GM04503 (cell line): ENCODE measurements at places on chromosomes 12 and 14.

DNA sequence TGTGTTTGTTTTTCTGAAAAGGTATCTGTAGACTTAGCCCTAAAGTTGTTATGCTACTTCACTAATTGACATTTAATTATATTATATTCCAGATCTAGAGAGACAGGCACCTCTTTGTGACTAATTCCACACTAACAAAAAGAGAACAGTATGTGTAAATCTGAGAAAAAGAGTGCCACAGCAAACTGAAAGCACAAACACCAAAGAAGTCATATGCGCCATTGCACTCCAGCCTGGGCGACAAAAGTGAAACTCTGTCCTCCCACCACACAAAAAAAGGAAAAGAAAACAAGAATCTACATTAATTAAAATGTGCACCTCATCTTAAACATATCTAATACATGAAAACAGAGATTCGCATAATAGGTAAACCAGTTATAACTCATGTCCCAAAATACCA lies 4.4 kb upstream of the CSRNP2 start:
- no peak for DNase-seq

- DNase-seq: no peak
These were observed 85.5 kb upstream of the PTPRB start for GRCh38 chr12:70722584-70723343.

DNA sequence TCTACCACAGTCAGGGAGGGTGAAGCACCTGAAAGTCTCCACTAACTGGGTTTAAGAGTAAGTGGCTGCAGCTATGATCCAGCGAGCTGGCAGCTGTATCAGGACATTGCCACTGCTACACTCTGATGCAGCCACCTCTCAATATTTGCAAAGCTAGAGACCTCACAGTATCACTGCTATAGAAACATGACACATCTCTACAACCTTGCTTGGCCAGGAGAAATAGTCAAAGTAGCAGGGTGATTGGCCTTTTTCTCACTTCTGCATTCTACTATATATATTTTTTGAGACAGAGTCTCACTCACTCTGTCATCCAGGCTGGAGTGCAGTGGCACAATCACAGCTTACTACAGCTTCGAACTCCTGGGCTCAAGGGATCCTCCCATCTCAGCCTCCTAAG lies 9.3 kb upstream of the FMNL3 start:
- DNase-seq: no peak

GRCh38 chr12:51977320-51977753 lies 25.8 kb downstream of the ACVR1B start:
- no peak for DNase-seq

- no peak for DNase-seq
These were observed 84.7 kb upstream of the PAWR start for GRCh38 chr12:79775355-79776027.

DNA sequence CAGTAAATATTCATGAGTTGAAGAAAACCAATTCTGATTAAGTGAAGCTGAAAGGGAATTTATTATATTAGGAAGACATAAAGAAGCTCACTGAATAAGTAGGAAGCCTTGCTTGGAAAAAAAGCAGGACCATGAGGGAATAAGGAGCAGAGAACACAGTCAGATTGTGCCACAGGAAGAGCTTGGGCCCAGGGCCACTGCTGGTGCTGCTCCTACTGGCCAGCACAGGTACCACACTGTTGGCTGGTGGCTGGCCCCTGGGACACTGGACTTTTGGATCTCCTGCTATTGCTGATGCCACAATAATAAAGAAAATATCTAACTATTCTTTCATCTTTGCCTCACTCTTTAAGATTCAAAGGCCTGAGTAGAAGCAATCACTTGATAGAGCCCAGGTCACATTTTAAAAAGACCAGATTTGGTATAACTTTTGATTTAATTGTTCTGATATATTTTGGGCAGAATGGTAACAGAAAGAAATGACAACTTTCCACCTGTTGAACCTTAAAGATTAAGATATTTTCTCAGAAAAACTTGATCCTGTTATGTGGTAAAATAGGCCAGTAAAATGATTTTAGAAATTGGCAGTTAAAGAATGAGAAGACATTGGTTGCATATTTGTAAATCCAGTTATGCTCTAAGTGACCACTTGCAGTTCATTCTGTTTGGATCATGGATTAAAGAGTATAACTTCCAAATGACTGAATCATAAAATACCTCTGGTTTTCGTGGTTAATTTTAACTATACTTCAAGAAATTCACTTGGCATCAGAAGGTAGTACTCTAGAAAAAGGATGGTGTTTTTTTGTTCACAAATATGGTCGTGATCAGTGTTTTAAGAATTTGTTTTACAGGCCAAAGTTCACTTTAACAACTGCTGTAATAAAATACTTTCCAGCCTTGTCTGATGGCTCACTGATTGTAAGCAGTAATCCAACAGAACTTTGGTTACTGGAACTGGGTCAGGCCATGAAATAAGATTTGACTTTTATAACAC lies 68.3 kb downstream of the DERA start:
- DNase-seq: peak; percentile 94

GRCh38 chr12:16421806-16422205 lies 74.4 kb downstream of the MGST1 start:
- no peak for DNase-seq

DNA sequence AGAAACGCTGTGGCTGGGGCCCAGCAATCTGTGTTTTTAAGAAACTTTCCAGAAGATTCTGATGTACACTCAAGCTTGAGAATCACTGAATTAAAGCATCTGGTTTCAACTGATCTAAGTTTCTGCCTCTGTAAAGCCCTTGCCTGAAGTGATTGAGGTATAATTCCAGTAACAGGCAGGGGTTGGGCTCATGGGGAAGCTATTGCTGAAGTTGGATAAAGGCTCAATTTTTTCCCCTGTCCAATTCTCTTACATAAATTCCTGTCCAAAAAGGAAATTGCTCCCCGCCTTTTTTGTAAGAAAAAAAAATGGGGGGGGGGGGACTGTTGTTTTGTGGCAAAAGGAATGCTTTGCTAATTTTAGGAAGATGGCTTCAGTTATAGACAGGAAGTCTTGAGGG lies 337.4 kb downstream of the NUAK1 start:
- DNase-seq: no peak

- no peak for DNase-seq
These were observed 13.9 kb downstream of the OR6C74 start for GRCh38 chr12:55258303-55258702.

GRCh38 chr12:45731190-45731775 lies 1.8 kb downstream of the ARID2 start:
- no peak for DNase-seq

- DNase-seq: no peak
These were observed 80.7 kb downstream of the ARMH4 start for GRCh38 chr14:58071341-58071740.

DNA sequence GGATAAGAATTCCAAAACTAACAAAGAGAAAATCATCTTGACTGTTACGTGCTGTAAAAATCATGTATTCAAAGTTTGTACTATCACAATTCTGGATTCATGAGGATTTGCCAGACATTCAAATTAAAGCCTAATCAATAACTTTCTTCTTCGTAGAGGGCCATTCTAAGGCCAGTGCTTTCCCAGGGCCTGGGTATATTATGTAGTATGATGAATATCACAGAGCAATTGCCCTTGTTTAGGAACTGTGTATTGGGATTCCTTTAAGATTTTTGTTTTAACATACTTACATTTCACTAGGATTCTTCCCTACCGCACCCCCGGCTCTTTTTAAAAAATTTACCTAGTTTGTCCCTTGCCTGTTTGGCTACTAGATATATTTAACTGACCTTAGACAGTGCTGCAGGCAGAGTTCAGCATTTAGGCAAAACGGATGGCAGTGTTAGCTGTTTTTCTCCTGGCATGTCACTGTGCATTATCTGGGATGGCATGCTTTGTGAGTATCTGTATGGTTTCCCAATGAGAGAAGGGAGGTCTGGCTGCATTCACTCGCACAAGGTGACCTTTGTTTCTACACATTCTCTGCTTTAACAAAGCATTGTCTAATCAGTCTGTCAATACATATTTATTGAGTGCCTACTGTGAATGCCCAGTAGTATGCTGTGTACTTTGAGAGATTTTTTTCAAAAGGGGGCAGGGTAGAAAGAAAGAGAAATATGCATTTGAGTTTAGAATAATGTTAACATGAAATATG lies 63.3 kb downstream of the ERC1 start:
- no peak for DNase-seq

DNA sequence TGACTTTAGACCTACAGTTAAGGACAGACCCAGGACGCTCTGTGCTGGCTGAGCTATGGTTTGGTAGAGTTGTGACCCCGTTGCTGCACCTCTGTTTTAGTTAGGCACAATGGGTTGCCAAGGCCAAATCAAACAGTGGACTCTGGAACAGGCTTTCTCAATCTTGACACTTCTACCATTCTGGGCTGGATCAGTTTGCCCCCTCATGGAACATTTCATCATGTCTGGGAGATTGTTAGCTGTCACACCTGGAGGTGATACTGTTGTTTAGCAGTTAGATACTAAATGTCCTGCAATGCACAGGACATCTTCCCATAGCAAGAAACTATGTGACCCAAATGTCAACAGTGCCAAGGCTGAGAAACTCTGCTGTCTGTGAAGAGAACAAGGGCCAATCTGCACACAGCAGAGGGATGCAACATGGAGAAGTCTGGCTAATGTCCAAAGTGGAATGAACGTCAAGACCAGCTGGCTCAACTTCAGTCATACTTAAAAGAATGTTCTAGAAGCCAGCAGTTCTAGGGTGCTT lies 65.6 kb upstream of the DICER1 start:
- no peak for DNase-seq

- no peak for DNase-seq
These were observed 1.2 kb downstream of the NOVA1 start for GRCh38 chr14:26596543-26597061.

GRCh38 chr14:96757456-96757855 lies 39.7 kb upstream of the VRK1 start:
- DNase-seq: no peak

GRCh38 chr14:36067428-36068187 lies 108.9 kb downstream of the PTCSC3 start:
- DNase-seq: no peak

DNA sequence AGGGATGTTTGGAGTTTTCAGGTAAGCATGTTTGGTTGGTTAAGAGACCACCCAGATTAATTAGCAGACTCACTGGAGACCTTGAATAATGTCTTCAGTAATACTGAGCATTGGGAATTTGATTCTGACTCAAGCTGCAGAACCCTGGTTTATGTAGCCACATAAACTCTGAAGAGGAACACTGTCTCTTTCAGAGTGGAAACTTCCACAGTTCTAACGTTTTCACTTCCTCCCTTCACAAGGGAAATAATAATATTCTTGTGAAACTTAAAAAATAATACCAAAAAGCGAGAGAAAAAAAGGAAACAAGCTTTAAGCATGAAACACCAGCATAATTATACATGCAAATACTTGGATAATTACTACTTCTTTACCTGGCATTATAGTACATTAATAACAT lies 40.0 kb upstream of the ST8SIA1 start:
- DNase-seq: no peak

- DNase-seq: no peak
These were observed 481.6 kb downstream of the PCNX1 start for GRCh38 chr14:71388862-71389261.

DNA sequence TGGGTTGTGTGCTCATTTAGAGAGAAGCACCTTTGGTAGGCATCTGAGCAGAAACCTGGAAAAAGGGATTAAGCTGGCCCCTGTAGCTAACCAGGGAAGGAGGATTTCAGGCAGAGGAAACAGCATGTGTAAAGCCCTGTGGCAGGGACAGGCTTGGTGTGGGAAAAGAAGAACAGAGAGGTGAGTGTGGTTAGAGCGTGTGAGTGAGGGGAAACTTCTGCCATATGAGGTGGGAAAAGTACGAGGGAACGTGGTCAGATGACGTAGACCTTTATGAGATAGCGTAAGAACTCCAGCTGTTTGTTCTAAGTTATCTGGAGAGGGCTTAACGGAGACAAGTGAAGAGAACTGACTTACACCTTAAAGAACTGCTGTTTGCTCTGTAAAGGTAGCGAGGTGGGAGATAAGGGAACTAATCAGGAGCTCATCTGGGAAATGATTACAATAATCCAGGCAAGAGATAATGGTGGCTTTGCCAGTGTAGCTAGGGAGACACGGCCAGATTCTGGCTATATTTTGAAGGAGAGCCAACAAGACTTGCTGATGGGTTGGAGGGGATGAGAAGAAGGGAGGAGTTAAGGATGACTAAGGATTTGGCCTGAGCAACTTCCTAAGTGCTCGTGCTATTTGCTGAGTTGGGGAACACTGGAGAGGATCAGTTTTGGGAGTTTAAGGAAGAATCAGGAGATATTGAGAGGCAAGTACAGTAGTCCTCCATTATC lies 234.0 kb downstream of the ETNK1 start:
- no peak for DNase-seq

DNA sequence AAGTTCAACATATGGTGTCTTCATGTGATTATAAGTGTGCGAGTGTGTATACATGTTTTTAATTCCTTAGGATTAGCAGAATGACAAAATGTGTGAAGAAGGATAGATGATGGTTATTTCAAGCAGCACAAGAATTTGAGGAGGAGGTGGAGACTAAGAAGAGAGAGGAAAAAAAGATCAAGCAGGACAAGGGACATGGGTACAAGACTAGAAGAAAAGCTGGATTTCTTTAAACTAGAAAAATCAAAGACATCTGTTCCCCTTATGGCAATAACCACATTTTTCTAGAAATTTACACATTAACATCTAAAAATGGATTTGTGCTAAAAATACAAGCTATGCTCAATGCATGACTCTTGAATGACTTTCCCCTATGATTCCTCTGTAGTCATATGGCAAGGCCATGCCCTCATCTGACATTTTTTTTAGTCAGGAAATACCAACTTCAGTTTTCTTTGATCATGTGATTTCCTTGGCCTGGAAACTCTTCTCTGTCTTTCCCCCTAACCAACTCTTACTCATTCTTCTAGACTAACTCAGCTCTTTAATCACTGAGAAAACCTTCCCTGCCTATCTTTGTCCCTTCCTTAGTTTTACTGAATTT lies 435.8 kb downstream of the NRXN3 start:
- DNase-seq: peak; percentile 84

DNA sequence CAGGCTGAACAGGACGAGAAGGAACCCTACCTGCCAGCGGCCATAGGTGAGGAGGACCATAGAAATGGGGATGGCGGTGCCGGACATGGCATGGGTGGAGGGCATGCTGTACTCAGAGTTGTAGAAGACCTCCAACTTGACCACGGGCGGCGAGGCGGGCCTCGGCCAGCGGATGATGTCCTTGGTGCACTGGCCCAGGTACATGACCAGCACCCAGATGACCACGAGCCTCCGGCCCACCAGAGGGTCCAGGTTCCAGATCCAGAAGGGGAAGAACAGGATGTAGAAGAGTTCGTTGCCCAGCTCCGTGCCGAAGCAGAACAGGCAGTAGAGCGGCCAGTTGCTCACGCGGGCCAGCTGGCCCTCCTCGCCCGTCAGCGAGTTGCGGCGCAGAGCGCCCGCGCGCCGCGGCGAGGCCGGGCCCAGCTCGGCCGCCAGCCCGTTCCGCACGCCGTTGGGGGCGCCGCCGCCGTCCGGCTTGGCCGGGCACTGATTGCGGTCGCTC lies 582 bp downstream of the SGPP1 start:
- DNase-seq: no peak

GRCh38 chr12:95951515-95951914 lies 8.4 kb downstream of the AMDHD1 start:
- DNase-seq: no peak
